ENCODE measurements at places on chromosomes 6 and 20. TPM values are rescaled to one million over a fixed set of nuclear protein-coding genes. Genes with fewer than 3 reads are reported as not detected.

The WFDC5 gene
- total RNA-seq: not detected

The SUMO4 gene
- total RNA-seq: 5.8 TPM

The ULBP1 gene
- not detected for total RNA-seq

The HAO1 gene
- total RNA-seq: not detected

The OPN5 gene
- not detected for total RNA-seq

The SMAP1 gene
- 38.8 TPM for total RNA-seq

The DAAM2 gene
- total RNA-seq: 125 TPM

The HLA-DMB gene
- 199 TPM for total RNA-seq

The UST gene
- total RNA-seq: 26.2 TPM

The TPX2 gene
- 4.9 TPM for total RNA-seq

The CCM2L gene
- 25.1 TPM for total RNA-seq

The CCN6 gene
- not detected for total RNA-seq

The CLIC5 gene
- total RNA-seq: 2.7 TPM

The MOG gene
- total RNA-seq: not detected

The TFAP2A gene
- not detected for total RNA-seq

The SDC4 gene
- 41.1 TPM for total RNA-seq

The ZKSCAN3 gene
- 4.7 TPM for total RNA-seq

The ACSS1 gene
- 9.3 TPM for total RNA-seq

The SGK1 gene
- total RNA-seq: 175 TPM

The EEF1A2 gene
- not detected for total RNA-seq

The CDK5RAP1 gene
- 15.8 TPM for total RNA-seq

The NKX2-4 gene
- not detected for total RNA-seq

The TSBP1 gene
- total RNA-seq: not detected

The ADTRP gene
- total RNA-seq: 0.44 TPM

The PRICKLE4 gene
- 3.8 TPM for total RNA-seq

The TMEM151B gene
- not detected for total RNA-seq

The TUBB1 gene
- 0.33 TPM for total RNA-seq

The MUC22 gene
- not detected for total RNA-seq

The SAMD5 gene
- 1.5 TPM for total RNA-seq

The SCGN gene
- 2.8 TPM for total RNA-seq
